ENCODE measurements at places on chromosomes 2 and 18. TPM values are rescaled to one million over a fixed set of nuclear protein-coding genes. Genes with fewer than 3 reads are reported as not detected.
A peak's percentile ranks its signal among the peaks of the same experiment; 100 is the strongest.

DNA sequence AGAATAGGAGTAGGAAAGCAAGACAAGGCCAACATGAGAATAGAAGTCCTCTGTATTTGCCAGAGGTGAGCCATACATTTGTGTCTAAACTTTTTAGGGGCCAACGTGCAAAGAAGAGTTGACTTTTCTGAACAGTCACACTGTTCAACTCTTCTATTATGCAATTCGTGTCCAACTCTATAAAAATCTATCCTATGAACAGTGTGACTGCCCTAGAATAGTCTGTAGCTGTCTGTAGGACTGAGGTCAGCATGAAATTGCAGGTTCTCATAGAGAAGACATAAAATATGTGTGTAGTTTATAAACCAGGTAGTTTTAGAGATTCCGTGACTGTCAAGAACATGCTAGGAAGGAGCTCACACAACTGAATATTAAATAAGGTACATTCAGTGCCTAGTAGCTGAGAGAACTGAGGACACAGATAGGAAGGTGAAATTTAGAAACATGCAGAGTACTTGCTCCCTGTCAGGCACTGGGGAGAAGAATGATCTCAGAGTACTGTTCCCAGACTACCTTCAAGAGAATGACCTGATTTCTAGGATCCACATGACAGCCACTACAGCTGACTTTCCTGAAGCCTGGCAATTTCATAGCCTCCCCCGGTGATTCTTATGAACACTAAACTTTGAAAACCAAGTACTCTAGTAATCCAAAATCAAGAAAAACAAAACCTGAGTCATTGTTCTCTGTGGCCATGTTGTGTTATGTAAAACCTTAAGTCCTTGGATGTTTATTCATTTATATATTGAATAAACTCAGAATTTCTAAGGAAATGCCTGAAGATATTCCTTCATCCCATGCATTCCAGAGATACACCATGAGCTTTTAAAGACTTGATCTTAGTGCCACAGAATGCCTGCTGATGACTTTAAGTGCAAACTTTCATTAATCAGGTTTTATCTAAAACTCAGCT, 201.5 kb upstream of the BOD1L2 start:
- DNase-seq: no peak
- no peak overlapping the region for H3K27ac ChIP-seq
- H3K36me3 ChIP-seq: no peaks in the 10 kb centered on the region
- no peaks in the 10 kb centered on the region for H3K4me1 ChIP-seq
- H3K4me3 ChIP-seq: no peak overlapping the region
- no peaks in the 10 kb centered on the region for H3K27me3 ChIP-seq

- no peaks in the 10 kb centered on the region for H3K36me3 ChIP-seq
- H3K27ac ChIP-seq: no peak overlapping the region
- no peak overlapping the region for H3K4me3 ChIP-seq
- H3K4me1 ChIP-seq: no peaks in the 10 kb centered on the region
- DNase-seq: no peak
Observed at GRCh38 chr18:79850731-79851130, 53.0 kb downstream of the KCNG2 start.

GRCh38 chr18:3114451-3114850, 101.5 kb upstream of the LPIN2 start:
- H3K4me1 ChIP-seq: 0 out of 2 replicates have a peak, but pooled peaks cover 3% of the 10 kb centered on the region
- no peak overlapping the region for H3K4me3 ChIP-seq
- no peaks in the 10 kb centered on the region for H3K36me3 ChIP-seq
- no peak overlapping the region for H3K27ac ChIP-seq
- no peak for DNase-seq
- H3K27me3 ChIP-seq: peaks cover 13% of the 10 kb centered on the region

DNA sequence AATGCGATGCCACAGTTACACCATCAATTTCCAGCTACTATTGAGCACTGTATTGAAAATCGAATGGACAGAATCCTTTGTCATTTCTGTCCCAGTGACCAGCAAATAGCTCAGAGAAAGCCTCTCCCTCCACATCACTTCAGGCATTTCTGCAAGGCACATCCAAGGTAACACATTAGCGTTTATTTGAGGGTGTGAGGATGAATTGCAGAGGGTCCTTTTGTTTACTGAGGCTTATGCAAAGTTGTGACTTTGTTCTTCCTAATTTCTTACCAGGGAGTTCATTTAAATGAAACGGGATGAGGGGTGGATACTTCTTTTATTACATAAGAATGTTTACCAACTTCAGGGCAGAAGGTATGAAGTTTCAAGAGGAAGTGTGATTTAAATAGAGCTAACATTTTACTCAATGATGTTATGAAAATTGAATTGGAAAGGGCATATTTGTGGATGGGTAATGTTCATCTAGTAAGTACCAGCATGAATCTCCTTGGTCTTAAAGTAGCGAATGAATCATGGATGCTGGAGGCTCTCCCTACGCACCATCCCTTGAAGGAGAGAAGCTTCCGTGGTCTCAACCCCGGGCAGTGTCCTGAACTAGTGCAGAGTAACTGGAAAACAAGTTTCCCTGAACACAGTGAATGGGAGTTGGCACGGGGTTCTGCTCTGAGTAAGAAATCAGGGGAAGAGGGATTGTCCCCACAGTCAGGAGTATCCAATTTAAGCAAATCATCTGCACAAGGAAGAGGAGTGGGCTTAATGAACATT, 756.5 kb downstream of the GALR1 start:
- DNase-seq: no peak
- peaks cover 7% of the 10 kb centered on the region for H3K36me3 ChIP-seq
- no peak overlapping the region for H3K27ac ChIP-seq
- peak overlapping the region; percentile 75 for H3K4me3 ChIP-seq

KDSR gene
- total RNA-seq: 58.5 TPM

GRCh38 chr2:203718087-203718486, 11.6 kb downstream of the CD28 start:
- peaks cover 10% of the 10 kb centered on the region for H3K4me1 ChIP-seq
- H3K27me3 ChIP-seq: no peaks in the 10 kb centered on the region
- H3K4me3 ChIP-seq: no peak overlapping the region

DNA sequence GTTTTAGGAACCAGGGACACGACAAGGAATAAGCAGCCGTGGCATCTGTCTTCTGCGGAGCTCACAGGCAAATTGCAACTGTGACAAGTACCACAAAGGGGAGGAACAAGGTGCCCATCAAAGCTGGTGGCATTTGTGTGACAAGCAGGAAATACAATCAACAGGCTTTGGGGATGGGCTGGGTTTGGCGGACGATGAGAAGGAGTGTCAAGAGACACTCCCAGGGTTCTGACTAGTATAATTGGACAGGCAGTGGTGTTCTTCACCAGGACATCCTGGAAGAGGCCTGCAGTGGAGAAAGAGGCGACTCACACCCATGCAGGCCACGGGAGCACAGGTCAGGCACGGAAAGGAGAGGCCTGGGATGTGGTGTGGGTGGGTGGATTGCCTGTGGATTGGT, 14.2 kb upstream of the SPATA3 start:
- H3K27ac ChIP-seq: no peak overlapping the region
- H3K4me1 ChIP-seq: no peaks in the 10 kb centered on the region
- no peaks in the 10 kb centered on the region for H3K27me3 ChIP-seq
- H3K4me3 ChIP-seq: no peak overlapping the region
- DNase-seq: no peak

SELENOI gene
- 43.4 TPM for total RNA-seq

GRCh38 chr2:8090748-8091700, 590.8 kb upstream of the ID2 start:
- H3K4me3 ChIP-seq: no peak overlapping the region
- DNase-seq: no peak
- no peak overlapping the region for H3K27ac ChIP-seq
- H3K36me3 ChIP-seq: no peaks in the 10 kb centered on the region
- no peaks in the 10 kb centered on the region for H3K4me1 ChIP-seq

- H3K36me3 ChIP-seq: no peaks in the 10 kb centered on the region
- H3K4me1 ChIP-seq: no peaks in the 10 kb centered on the region
- no peak for DNase-seq
- H3K27ac ChIP-seq: no peak overlapping the region
- no peak overlapping the region for H3K4me3 ChIP-seq
Observed at GRCh38 chr18:66325251-66325650, 278.6 kb downstream of the CDH19 start.

ASB18 gene
- not detected for total RNA-seq

GRCh38 chr2:136208682-136209420, 90.9 kb upstream of the CXCR4 start:
- H3K4me1 ChIP-seq: no peaks in the 10 kb centered on the region
- peaks cover 3% of the 10 kb centered on the region for H3K36me3 ChIP-seq
- no peaks in the 10 kb centered on the region for H3K27me3 ChIP-seq
- DNase-seq: no peak
- no peak overlapping the region for H3K4me3 ChIP-seq
- no peak overlapping the region for H3K27ac ChIP-seq

CSRNP3 gene
- total RNA-seq: 2.3 TPM

DNA sequence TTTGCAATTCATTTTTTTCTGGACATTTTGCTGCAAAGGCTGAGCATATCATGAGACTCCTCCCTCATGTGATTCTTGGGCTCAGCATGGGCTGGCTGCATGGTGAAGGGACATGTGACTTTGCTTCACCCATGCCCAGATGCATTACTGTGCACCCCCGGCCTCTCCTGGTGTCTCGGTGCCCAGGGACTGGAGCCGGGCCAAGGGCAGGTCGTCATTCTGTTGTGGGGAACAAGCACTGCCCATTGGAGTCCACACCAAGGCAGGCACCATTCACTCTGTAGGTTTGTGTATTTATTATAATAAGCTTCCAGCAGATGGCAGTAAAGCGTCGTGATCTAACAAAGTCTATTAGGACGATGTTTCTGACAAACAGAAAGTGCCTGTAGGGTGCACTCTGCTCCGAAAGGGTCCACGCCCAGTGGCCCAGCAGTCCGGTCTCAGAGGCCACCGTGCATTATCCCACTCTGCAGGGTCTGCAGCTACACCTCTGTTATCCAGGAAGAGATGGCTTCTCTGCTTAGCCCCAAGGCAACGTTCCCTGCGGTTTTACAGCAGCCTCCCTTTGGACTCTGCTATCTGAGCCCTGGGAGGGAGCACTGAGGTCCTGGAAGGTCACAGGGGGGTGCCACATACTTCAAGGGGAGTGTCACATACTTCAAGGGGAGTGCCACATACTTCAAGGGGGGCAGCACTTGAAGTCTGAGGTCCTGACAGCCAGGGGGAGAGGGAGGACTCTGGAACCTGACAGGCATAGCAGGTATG, 219.6 kb downstream of the TSN start:
- H3K27ac ChIP-seq: no peak overlapping the region
- no peaks in the 10 kb centered on the region for H3K36me3 ChIP-seq
- no peak overlapping the region for H3K4me3 ChIP-seq
- no peaks in the 10 kb centered on the region for H3K4me1 ChIP-seq
- peak; percentile 79 for DNase-seq

ZRANB3 gene
- total RNA-seq: 16.7 TPM

NXPH2 gene
- 1.3 TPM for total RNA-seq

DNA sequence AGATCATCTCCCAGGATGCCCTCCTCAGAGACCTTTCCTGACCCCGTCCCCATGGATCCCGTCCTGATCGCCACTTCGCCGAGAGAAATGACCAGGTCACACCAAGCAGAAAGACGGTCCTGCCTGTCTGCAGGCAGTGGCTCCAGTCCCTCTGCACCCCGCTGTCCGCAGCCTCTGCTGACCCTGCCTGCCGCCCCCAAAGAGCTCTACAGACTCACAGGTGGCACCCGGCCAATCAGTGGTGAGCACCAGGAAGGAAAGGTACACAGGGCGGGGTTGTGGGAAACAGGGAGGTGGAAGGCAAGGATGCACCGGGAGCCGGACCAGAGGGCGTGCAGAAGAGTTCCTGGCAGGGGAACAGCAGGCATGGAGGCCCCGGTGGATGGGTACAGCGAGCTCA, 94.8 kb downstream of the NDUFA10 start:
- H3K27me3 ChIP-seq: no peaks in the 10 kb centered on the region
- H3K27ac ChIP-seq: no peak overlapping the region
- H3K36me3 ChIP-seq: no peaks in the 10 kb centered on the region
- H3K4me3 ChIP-seq: no peak overlapping the region

TANC1 gene
- total RNA-seq: 2.5 TPM

GRCh38 chr2:34419856-34420255, 820.8 kb upstream of the FAM98A start:
- peaks cover 35% of the 10 kb centered on the region for H3K36me3 ChIP-seq
- DNase-seq: no peak
- H3K4me3 ChIP-seq: no peak overlapping the region
- H3K27me3 ChIP-seq: no peaks in the 10 kb centered on the region
- no peak overlapping the region for H3K27ac ChIP-seq
- H3K4me1 ChIP-seq: no peaks in the 10 kb centered on the region

DNA sequence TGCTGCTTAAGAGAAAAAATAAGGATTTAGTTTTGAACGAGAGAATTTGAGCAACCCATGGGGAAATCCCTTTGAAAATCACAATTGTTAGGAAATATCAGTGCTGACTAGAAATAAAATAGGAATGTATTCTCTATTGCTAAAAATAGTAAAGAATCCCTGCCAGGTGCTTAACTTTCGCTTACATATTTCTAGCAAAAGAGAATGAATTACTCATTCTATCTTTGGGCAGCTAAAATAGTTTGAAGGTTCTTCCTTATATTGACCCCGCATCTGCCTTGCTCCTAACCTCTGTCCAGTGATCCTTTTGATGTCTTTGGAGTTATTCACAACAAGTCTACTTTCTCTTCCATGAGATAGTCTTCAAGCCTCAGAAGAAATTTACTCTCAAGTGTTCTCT, 103.8 kb downstream of the PLCL1 start:
- H3K36me3 ChIP-seq: no peaks in the 10 kb centered on the region
- H3K4me3 ChIP-seq: no peak overlapping the region
- no peak for DNase-seq
- no peak overlapping the region for H3K27ac ChIP-seq

HAAO gene
- 5.3 TPM for total RNA-seq

GRCh38 chr18:22465859-22466457, 48.2 kb upstream of the CTAGE1 start:
- H3K36me3 ChIP-seq: no peaks in the 10 kb centered on the region
- H3K27me3 ChIP-seq: no peaks in the 10 kb centered on the region
- H3K27ac ChIP-seq: no peak overlapping the region

- H3K27me3 ChIP-seq: no peaks in the 10 kb centered on the region
- no peak overlapping the region for H3K27ac ChIP-seq
- no peak overlapping the region for H3K4me3 ChIP-seq
- no peaks in the 10 kb centered on the region for H3K4me1 ChIP-seq
Observed at GRCh38 chr18:43525169-43525568, 247.9 kb upstream of the SYT4 start.

GRCh38 chr2:218272531-218273212, 2.4 kb downstream of the PNKD start:
- H3K36me3 ChIP-seq: peaks cover 43% of the 10 kb centered on the region
- H3K27me3 ChIP-seq: no peaks in the 10 kb centered on the region
- H3K27ac ChIP-seq: no peak overlapping the region
- no peaks in the 10 kb centered on the region for H3K4me1 ChIP-seq
- DNase-seq: peak; percentile 86

LDLRAD4 gene
- 1.8 TPM for total RNA-seq

GRCh38 chr18:13236411-13236810, 17.9 kb downstream of the LDLRAD4 start:
- H3K27ac ChIP-seq: no peak overlapping the region
- no peak overlapping the region for H3K4me3 ChIP-seq
- no peaks in the 10 kb centered on the region for H3K36me3 ChIP-seq
- H3K27me3 ChIP-seq: no peaks in the 10 kb centered on the region
- DNase-seq: no peak
